Body of pancreas (tissue), 4 donors: ENCODE measurements at places on chromosomes 1 and 21.

DNA sequence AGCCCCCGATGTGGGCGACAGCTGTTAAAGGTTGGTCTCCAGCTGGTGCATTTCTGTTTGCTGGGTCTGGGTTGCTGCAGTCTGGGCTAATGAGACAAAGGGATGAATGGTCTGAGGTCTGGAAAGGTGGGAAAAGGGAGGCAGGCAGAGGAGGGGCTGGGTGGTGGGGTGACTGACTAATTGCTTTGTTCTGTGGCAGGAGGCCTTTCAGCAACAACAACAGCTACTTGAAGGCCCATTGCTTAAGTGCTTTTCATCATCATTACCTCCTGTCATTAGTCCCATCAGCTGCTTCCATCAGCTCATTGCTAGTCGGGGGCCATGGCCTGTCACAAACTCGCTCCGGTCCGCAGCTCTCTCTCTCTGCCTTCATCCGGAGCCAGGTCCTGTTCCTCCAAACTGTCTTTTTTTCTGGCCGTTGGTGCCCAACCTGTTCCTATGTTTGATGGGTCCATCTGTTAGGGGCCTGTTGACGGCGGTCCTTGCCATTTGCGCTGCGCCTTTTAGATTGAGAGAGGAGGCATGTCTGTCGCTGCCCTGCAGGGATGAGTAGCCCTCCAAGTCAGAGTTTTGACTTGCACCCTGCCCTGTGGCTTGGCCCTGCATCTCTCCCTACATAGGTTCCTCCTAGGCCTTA lies 105.6 kb upstream of the PLXNA2 start:
- DNase-seq: no peak

GRCh38 chr1:206472454-206472853 lies 2.2 kb downstream of the IKBKE start:
- DNase-seq: no peak

DNA sequence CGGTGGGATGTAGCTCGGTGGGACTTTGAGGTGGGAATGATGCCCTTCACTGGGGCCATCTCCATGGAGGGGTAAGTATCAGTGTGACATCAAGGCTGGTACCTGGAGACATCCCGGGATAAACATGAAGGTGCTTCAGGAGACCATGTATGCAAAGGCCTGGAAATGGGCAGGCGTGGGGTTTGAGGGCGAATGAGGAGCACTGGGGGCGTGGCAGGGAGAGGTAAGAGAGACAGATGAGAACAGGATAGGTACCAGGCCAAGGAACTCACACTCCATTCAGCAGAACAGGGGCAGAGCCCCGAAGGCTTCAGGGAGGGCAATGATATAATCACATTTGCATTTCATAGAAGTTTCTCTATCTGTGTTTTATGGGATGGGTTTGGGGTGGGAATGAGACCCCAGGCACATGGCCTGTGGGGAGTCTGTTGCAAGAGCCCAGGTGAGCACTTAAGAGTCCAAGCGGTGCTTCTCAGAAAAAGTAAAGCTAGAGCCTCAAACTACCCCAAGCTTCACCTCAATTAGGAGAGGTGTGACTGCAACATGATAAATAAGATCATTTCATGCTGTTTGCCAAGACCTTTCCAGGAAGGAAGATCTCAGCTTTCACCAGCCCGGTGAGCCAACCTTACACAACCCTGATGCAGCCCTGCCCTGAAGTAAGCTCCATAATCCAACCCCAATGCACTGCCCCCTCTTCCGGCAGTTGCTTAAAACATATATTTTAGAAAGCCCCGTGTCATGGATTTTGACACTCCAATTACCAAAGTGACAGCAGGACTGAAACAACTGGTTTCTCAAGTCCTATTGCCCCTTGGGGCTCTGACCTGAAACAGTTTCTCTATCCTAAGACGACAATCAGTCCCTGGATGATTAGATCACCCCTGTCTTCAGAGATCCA lies 7.4 kb downstream of the S100A9 start:
- DNase-seq: no peak

DNA sequence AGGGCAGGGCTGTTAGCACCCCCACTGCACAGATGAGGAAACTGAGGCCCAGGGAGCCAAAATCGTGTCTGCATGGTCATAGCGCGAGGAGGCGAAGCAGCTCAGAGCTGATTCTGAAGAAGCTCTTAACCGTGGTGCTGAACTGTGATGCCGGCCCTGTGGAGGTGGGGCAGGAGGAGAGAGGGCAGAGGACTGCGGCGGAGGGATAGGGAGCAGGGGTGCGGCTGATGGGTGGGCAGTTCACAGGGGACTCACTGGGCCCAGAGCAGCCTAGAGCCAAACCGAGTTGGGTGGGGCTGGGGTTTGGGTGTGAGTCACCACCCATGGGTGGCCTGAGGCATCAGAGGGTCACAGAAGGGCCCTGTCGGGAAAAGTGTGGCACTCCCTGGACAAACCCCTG lies 74.7 kb downstream of the RAP1GAP start:
- no peak for DNase-seq

GRCh38 chr21:38067086-38067739 lies 151.0 kb upstream of the KCNJ6 start:
- DNase-seq: no peak

DNA sequence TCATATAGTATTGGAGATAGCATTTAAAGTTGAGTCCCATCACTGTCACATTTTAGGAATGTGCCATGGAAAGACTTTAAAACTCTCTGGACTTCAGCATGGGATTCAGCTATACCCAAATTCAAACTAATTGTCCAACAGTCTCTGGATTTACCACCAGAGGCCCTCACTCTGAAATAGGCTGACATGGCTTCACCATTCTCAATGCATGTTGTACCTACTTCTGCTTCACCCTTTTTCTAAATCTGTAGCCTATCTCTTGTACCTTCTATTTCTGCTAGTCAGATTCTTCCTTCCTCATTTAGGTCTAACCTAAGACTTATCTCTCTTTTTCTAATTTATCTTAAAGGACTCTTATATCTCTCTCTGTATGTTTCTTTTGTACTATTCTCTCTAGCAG lies 512.7 kb upstream of the ZRANB2 start:
- DNase-seq: no peak

DNA sequence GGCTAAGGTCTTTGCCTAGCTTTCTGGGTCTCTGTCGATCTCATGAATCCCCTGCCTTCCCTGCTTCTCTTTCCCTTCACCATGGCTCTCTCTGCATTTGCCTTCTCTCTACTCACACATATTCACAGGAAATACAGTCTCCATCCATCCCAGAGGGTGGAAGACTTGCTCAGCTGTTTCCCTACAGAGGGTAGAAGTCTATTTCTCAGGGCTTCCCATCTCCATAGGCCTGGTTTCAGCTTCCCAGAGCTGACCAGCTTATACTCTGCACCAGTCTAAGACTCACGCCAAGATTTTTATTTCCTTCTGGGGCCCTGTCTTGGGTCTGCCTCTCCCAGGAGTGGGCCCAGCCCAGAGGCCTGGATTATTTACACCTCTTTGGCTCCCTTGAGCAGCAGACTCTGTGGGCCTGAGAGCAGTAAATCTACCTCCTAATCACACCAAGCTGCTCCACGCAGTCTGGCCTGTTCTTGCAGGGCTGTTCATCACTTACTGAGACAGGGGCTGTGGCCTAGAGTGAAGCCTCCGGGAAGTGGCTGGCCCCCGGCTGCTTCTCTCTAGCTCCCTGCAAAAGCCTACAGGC lies 102.5 kb downstream of the PLXNA2 start:
- no peak for DNase-seq

GRCh38 chr1:160491017-160491416 lies 32.0 kb downstream of the SLAMF6 start:
- no peak for DNase-seq

DNA sequence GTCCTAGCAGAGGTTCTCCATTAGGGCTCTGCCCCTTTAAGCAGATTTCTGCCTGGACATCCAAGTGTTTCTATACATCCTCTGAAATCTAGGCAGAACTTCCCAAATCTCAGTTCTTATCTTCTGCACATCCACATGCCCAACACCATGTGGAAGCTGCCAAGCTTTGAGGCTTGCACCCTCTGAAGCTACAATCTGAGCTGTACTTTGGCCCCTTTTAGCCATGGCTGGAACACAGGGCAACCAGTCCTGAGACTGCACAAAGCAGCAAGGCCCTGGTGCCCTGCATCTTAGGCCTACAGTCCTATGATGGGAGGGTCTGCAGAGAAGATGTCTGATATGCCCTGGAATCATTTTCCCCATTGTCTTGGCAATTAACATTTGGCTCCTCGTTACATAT lies 8.0 kb downstream of the HAO2 start:
- DNase-seq: no peak

- DNase-seq: no peak
Measured at GRCh38 chr1:46772571-46772970, 26.3 kb upstream of the CYP4B1 start.

DNA sequence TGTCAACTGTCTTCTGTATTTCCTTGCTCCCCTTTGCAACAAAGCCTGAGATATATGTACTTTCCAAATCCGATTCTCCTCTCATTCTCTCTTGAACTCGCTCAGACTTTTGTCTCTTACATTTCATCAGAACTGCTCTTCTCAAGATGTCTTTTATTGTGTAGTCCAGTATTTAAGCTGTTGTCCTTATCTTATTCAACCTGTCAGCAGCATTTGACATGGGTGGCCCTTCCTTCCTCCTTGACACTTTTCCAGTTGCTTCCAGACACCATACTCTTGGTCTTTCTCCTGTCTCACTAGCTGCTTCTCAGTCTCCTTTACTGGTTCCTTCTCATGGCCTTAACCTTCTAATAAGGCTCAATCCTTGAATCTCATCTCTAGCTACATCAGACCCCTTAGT lies 47.0 kb downstream of the TSNAX start:
- no peak for DNase-seq

DNA sequence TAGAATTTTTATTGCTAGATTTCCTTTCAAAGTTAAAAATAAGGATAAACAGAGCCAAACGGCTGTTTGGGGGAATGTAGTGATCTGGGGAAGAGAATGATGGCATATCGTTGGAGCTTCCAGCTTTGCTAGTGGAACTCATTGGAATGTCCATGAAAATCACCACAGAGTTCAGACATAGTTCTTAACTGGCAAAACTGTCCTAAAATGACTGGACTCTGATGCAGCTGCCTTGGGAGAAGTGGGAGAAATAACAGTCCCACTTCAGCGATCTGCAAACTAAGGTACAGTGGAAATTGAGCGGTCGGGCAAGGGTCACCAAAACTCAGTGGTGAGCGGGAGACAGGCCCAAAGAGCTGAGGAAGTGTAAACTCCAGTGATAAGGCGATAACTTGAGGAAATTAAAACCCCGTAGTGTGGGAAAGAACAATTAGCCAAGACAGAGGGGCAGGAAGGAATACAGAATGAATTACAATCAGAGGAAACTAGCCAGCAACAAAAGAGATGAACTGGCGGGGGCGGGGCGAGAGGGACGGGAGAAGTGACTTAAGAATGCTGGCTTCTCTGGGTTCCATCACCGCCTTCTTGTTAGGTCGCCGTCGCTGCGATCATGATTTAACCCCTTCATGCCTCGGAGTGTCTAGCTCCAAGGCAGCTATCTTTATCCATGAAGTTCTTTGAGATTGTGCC lies 89.8 kb upstream of the ARHGAP29 start:
- DNase-seq: no peak

DNA sequence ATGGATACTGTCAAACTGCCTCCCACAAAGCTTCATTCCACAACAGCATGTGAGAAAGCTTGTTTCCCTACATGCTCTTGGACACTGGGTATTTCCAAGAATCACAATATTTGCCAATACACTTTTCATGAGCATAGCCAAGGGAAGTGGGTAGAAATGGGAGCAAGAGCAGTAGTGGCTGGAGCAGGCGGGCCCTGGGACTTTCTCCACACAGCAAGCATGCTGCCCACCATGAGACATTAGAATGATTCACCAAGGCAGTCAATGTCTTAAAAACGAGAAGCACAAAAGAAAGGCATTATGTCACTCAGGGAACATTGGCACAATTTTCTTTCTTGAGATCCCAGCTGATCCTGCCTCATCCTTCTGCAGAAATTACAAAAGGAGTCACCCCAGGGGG lies 371.6 kb upstream of the RUNX1 start:
- DNase-seq: no peak

DNA sequence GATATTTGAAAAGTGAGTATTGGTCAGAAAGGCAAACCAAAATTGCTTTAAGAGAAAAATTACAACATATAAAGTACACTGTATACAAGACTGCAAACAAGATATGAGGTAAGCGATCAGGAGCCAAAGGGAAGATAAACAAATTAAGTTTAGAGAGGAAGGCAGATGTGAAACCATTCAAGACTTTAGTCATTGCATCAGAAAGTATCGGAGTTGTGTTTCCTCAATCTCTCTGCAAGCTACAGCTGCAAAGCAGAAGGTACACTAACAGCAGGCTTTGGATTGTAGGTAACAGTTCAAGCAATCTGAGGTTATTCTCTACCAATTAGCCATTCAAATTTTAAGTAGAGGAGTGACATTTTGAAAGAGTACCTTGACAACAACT lies 21.3 kb upstream of the TLCD4 start:
- no peak for DNase-seq

- DNase-seq: peak; percentile 99
Measured at GRCh38 chr1:162561037-162561615, 396 bp upstream of the UAP1 start.

GRCh38 chr21:26846036-26846931 lies 1.1 kb upstream of the ADAMTS1 start:
- DNase-seq: peak; percentile 78

DNA sequence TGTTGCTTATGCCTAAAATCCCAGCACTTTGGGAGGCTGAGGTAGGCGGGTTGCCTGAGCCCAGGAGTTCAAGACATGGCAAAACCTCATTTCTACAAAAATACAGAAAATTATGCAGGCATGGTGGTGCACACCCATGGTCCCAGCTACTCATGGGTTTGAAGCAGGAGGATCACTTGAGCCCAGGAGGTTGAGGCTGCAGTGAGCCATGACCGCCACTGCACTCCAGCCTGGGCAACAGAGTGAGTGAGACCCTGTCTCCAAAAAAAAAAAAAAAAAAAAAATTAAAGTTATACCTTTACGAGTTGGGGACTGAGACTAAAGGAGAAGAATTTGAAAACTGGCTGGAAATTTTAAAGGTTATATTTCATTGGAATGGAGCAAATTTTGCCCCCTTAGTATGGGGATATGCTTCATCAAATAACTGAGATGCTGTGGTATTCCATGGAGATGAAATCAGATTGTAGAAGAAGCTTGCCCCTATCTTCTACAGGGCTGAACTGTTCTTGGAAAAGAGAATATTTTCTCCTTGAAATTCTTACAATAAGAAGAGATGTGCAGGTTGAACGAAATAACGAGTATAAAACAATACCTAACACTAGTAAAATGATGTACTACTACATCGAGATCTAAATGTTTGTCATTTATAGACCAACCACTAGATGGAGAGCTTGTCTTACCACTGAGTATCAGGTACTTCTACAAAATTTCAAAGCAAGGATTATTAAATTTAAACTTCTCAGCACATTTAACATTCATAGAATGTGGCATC lies 34.9 kb upstream of the SCYL3 start:
- no peak for DNase-seq

DNA sequence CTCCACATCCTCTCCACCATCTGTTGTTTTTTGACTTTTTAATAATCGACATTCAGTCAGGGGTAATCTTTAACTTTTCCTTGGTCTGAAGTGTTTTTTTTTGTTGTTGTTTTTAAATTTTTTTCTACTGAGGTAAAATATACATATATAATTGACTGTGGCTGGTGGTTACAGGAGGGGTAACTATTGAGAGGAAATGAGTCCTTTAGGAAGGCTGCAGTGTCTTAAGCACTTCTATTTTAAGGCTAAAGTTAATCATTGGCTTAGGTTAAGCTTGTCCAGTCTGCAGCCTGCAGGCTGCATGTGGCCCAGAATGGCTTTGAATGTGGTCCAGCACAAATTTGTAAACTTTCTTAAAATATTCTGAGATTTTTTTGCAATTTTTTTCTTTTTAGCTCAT lies 172.5 kb downstream of the CTH start:
- no peak for DNase-seq
